ENCODE measurements at places on chromosomes 6 and 20. TPM values are rescaled to one million over a fixed set of nuclear protein-coding genes. Genes with fewer than 3 reads are reported as not detected.

The ANGPT4 gene
- total RNA-seq = not detected

The BLTP3A gene
- total RNA-seq = 9.7 TPM

The AVP gene
- total RNA-seq = not detected

The SNRPB2 gene
- total RNA-seq = 55.8 TPM

The PNPLA1 gene
- not detected for total RNA-seq

The CFAP206 gene
- 0.19 TPM for total RNA-seq

The MAK gene
- total RNA-seq = 0.09 TPM

The HLA-DQA2 gene
- total RNA-seq = not detected

The DEFB119 gene
- not detected for total RNA-seq

The ARHGAP40 gene
- total RNA-seq = not detected
